ENCODE measurements at places on chromosomes 1 and 21.

DNA sequence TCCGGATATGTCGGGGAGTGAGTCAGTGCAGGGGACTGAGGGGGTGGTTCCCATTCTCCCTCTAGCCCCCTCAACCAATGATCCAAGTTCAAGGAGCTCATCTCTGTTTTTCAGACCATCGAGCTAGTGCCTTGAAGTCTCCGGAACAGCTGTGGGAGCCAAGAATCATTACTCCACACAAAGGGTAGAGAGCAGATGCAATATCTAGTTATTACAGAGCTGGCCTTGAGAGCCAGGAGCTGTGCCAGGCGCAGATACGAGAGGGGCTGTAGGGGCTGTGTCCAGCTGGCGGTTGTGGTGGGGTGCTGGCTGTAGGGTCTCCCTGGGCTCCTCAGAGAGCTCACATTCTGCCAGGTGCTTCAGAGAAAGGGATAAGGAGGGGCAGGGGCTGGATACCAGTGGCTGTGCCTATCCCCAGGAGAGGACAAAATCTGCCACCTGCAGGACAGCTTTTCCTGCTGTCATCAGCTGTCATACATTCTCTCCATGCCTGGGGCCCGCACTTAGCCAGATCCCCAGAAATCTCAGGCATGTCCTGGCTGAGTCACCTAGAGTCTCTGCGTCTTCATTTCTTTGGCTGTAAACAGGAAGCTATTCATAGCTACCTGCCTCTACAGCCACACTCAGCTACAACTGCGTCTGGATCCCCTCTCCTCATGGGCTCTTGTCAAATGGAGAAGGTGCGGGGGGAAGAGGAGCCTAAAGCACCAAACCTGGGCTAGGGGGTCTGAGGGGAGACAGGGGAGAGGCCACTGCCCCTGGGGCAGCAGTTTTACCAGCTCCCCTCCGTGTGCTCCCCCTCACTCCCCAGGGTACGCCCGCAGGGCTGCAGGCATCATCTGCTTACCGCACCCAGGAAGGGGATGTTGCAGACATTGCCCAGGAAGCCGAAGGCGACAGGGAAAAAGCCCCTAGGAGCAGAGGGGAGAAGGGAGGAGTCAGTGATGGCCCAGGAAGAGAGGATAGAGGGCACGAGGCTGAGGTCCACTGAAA lies 2.4 kb upstream of the KISS1 start:
- DNase-seq: peak; percentile 21

DNA sequence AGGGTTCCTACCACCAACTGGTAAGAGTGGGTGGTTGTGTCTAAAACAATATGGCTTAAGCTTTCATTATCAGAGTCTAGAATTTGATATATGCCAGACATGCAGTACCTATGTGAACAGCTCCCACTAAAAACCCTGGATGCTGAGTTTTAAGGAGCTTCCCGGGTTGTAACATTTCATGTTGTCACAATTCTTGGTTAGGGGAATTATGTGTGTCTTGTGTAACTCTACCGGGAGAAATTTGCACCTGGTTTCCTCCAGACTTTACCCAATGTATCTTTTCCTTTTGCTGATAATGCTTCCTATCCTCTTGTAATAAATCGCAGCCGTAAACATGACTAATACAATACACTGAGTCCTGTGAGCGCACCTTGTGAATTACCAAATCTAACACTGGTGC lies 48.3 kb downstream of the ARID4B start:
- no peak for DNase-seq

DNA sequence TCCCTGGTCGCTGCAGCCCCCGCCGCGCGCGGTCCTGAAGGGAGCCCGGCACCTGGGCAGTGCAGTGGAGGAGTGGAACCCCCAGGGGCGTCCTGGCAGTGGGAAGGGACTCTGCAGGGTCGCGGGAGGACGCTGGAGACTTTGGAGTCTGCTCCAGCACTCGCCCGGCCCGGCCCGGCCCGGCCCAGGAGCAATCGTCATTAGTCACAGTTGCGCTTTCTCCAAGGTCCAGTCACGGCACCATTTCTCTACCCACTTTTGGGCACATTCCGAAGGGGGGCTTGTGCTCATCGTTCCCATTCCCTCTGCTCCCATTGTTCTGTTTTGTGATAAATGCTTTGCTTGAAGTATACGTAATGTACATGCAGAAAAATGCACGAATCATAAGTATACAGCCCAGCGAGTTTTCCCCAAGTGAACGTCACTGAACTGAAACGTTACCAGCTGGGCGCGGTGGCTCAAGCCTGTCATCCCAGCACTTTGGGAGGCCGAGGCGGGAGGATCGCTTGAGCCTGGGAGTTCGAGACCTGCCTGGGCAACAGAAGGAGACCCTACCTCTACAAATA lies 999 bp downstream of the THAP3 start:
- DNase-seq: peak; percentile 47

DNA sequence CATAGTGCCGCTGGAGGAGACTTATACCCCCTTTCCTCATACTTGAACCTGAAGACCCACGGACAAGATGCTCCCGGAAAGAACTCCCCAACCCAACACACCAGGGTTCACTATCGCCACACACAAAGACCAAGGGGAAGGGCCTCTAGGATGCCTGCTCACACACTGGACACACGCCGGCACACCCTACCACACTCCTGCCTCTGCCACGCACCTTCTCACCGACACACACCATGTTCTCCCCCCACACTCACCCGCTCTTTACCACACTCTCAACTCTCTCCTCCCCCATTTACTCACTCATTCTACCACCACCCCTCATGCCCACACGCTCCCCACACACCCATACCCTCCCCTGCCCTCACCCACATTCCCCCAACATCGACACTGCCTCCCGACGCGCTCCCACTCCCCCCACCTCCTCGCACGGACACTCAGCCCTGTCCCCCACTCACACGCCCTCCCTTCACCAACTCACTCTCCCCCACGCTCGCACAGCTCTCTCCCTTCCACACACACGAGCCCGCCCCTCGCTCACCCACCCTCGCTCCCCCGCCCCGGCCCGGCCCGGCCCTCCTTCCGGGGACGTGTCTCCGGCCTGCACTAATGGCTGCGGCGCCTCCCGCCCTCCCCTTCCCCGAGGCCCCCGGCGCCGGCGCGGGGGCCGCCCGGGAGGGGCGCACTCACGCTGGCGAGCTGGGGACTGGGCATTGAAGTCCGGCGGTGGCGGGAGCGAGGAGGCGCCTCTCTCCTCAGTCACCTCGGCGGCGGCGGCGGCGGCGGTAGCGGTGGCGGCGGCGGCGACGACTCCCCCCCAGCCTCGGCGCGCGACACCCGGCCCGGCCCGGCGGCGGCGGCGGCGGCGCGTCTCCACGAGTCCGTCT lies 626 bp downstream of the PTP4A2 start:
- DNase-seq: peak; percentile 29

GRCh38 chr1:209485167-209485566 lies 98.3 kb upstream of the CAMK1G start:
- DNase-seq: peak; percentile 46

DNA sequence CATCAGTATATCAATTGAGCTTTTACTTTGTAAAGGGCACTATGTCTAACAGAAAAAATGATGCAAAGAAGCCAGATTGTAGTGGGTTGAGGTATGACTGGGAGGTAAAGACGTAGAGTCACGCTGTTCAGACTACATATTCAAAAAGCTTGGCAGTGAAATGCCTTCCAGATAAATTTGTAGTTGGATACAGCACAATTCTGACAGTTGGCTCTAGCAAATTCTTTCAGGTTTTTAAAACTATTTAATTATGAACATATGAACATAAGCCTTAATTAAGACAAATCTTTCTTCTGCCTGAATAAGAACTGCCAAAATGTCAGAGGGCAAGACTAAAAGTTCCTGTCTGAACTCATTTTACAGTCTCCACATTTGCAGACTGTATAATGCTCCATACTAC lies 118.8 kb downstream of the DPYD start:
- DNase-seq: no peak

- no peak for DNase-seq
These were observed 56.9 kb downstream of the LPAR3 start for GRCh38 chr1:84836145-84836544.
